ENCODE measurements at places on chromosomes 4 and X.

GRCh38 chrX:148878371-148878770 lies 378.0 kb downstream of the AFF2 start:
- DNase-seq: no peak

GRCh38 chr4:111630705-111631104 lies 514.5 kb upstream of the FAM241A start:
- DNase-seq: no peak

DNA sequence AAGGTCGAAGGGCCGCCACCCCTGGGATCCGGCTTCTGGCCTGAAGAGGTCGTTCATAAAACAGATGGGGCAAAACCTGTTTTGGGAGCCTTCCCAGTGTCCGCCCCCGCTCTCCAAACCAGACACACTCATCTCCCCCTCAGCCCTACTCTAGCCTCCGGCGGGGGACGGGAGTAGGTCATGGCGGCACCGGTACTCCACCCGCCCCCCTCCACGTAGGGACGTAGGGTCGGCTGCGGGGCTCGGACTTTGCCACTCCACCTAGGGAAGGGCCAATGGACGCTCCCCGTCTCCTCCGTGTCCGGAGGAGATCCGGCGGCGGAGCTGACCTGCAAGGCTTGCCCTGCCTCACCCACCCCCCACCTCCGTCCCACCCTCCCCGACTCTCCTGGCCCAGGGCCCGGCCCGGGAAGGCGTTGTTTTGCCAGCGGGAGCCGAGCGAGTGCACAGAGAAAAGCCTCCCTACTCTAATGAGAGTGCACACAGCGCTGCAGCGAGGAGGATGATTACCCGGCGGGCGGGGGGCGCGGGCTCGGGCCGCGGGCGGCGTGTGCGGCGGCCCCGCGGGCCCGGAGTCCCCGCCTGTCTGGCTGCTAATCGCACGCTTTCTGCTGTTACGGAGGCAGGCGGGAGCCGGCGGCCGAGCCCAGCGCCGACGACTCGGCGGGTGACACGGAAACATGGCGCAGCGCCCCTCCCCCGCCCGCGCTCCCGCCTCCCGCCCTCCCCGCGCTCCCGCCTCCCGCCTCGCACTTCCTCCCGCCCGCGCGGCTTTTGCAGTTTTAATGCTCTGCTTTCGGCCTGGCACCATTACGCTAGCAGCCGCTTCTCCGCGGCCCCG lies 8.3 kb upstream of the BCOR start:
- DNase-seq: peak; percentile 45

DNA sequence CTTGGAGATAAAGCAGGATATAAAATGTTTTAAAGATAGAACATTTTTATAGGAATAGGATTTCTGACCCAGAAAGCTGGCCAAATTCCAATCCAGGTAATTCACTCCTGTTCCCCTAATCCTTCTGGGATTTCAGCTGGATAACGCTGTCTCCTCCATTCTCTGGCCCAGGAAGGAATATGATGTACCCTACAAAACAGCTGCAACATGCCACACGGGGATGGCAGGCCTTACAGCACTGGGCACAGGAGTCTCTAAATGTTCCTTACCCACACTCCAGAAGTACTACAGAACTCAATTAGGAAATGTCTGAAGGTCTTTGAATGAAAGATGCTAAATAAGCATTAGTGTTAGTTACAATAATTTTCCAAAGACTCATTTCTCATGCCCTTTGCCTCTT lies 15.8 kb downstream of the CAMK2D start:
- DNase-seq: no peak

DNA sequence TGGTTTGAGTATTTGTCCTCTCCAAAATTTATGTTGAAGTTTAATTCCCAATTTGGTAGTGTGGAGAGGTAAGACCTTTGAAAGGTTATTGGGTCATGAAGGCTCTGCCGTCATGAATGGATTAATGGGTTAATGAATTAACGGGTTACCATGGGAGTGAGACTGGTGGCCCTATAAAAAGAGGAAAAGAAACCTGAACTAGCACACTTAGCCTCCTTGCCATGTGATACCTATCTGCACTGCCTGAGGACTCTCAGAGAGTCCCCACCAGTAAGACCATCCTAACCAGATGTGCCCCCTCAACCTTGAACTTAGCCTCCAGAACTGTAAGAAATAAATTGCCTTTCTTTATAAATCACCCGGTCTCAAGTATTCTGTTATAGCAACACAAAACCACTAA lies 39.3 kb downstream of the PAGE1 start:
- no peak for DNase-seq

GRCh38 chrX:38221391-38221929 lies 789 bp upstream of the SRPX start:
- no peak for DNase-seq

DNA sequence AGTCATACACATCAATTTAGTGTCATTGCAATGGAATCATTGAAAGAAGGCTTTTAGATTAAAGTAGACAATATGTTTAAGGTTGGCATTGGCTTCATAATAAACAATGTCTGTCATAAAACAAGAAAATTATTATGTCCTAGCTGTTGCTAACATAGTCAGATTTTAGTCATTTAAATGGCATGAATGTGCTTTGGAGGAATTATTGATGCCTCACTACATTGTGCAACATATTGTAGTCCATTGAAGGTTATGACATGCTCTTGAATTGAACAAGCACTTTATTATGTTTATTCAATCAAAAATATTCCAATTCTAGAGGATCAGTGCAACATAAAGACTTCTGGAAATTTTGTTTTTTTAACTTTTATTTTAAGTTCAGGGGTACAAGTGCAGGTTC lies 489.8 kb upstream of the AMOT start:
- DNase-seq: no peak

DNA sequence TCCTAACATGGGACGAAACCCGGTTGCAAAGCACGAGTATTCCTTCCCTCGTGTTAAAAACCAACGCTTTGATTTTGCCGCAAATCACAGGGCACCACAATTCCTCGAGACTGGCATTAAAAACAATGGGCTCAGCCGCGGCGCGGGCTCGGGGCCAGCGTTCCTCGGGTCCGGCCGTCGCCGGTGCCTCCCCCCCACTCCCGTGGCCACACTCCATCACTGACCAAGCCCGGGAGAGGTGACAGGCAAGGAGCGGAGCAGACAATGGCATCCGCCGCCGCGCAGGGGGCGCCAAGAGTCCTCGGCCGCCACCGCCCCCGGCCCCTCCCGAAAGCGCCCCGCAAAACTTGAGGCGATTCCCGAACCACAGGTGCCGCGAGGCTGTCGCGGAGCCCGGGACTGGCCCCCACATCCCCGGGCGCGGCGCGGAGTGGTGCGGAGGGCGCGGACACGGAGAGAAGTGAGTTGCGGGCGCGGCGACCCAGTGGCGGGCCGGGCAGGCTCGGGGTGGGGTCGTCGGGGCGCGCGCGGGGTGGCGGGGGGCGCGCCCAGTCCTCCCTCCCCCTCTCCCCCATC lies 445 bp downstream of the AP1S2 start:
- DNase-seq: no peak

DNA sequence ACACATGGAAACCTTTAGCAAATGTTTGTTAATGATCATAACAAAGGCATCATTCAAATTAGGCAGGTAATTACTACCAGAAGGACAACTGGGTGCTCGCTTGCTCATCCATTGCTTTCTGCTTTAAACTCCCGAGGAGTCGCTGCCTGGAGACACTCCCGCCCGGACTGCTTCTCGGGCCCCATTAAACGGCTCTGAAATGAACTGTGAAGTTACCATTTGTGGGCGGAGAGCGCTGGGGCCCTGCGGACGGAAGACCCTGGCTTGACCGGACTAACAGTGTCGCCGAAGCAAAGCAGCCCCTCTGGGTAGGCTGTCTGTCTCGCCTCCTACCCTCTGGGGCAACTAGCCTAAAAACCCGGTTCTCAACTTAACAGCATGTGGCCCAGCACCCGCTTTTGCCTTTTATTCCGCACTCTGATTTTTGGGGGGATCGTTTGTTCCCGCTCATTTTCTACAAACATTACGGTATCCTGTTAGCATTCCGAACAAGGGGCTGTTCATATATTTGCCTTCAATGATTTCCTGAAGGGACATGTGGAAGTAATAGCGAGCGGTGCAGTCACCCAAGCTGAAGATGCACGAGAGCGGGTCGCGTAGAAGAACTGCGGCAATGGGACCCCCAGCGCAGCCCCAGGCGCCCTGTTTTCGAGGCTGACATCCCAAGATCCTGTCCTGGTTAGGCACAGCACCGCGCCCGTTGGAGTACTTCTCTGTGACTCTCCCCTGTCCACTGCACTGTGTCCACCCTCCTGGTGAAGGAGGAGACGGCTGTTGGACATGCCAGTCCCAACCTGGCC lies 1.6 kb upstream of the PDGFRA start:
- DNase-seq: no peak

DNA sequence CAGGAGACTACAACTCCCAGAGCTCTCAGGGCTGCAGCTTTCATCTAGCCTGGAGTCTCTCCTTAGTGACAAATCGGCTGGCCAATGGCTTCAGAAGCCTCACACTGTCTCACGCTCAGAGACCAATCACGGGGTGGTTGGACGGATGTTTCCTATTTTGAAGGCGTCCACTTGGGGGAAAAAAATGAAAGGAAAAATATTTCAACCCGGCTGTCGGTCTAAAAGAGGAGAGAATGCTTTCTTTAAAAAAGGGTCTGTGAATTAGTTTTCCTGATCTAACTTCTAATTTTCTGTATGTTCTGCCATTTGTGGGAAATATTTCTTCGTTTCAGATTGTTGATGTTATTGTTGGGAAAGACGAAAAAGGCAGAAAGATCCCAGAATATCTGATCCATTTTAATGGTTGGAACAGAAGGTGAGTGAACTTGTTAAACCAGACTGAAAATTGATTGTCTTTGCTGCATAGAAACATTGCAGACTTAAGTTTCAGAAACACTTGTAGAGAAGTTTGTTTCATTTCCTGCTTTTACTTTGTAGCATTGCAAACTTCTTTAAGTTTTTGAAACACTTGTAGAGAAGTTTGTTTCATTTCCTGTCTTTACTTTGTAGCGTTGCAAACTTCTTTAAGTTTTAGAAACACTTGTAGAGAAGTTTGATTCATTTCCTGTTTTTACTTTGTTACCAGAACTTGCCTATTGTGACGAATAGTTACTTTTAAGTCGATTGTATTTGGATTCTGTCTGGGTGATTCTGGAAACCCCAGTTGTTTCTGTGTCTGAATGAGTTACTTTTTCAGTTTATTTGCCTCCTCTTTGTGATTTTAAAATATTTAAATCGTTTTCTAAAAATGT lies 1.6 kb downstream of the MSL3 start:
- DNase-seq: peak; percentile 83

GRCh38 chr4:2459589-2460349 lies 9.1 kb upstream of the RNF4 start:
- no peak for DNase-seq

DNA sequence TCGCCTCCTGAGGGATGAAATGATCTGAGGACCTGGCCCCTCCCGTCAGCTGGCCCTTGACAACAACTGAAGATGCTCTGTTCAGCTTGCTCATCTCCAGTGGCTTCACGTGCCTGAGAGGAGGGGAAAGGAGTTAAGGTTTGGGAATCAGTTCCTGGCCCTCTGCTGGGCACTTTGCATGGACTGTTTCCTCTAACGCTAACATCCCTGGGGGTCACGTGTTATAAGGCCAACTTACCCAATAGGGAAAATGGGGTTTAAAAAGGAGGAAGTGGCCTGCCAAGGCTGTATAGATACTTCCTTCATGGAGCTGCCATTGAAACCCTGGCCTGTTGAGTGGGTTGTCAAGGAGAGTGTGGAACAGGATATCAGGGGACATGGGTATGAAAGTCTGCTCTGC lies 65.6 kb downstream of the OR13H1 start:
- no peak for DNase-seq

DNA sequence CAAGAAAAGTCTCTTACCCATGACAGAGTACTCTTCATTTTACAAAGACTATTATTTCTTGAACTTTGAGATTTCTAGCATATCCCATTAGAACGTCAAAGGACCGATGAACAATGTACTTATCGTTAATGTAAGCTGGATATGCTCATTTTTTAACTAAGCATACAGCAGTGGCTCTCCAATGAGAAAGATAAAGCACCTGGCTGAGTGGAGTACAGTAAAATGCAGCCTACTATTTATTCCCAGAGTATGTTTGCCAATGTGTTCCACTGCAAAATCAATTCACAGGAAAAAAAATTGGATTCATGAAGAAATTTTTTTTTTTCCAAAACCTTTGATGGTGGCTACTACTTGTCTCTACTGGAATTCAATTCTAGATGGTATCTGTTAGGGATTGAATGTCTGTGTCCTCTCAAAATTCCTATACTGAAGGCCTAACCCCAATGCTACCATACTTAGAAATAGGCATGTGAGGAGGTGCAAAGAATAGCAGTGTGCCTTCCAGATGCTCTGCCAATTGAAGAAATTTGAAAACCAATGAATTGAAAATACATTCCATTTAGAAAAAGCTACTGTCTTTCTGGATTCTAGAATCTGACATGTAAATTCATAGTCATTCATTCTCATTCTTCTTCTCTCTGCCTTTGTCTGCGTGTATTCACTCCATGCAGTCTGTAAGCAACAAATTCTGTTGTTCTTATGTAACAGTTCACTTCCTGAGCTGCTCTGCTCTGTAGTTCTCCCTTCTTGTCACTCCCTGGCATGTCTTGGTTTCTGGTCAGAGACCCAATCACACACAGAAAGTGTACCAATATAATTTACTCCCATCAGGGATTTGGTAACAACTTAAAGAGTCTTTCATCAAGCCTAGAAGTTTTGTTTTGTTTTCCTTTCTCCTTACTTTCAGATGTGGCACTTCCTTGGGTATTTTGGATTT lies 61.4 kb downstream of the PAPSS1 start:
- DNase-seq: peak; percentile 65

- DNase-seq: no peak
These were observed 115.9 kb downstream of the NSUN7 start for GRCh38 chr4:40865696-40866095.

DNA sequence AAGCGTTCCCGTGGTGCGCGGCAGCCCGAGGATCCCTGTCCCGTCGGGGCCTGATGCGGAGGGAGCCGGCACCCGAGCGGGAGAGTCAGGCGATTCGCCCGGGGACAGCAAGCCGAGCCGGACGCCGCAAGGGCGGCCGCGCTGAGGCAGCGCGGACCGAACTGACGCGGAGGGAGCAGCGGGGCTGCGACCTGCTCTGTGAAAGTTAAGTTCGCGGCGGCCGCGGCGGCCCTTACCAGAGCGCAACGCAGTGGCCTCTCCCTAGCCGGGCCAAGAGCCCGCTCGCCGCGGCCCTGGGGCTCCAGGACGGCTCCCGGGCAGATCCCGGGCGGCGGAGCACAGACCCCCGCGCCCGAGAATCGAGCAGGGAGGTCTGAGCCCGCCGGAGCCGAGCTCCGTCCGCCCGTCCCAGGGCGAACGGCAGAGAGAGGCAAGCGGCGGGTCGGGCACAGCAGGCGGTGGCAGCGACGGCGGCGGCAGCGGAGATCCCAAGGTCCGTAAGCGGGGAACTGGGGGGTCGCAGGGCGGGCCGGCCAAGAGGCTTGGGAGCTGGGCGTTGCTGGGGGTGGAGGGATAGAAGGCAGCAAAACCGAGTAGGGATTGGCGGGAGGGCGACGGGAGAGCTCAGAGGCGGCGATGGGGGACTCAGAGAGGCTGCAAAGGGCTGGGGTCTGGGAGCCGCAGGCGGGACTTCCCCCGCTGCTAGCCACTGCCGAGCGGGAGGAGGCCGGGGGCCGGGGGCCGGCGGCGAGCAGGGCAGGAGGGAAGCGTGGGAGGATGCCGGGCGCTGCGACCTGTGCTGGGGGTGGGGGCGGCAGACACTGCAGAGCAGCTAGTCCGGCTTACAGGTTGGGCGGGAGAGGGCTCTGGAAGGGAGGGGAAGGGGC lies 1.0 kb downstream of the GPR50 start:
- DNase-seq: no peak

GRCh38 chr4:159142241-159142640 lies 39.4 kb downstream of the RAPGEF2 start:
- no peak for DNase-seq

- DNase-seq: peak; percentile 21
These were observed 68.0 kb upstream of the STIM2 start for GRCh38 chr4:26792639-26793038.

Data from MV-4-11 (cell line).